DMS79 (cell line): ENCODE measurements at places on chromosomes 12 and 14.

DNA sequence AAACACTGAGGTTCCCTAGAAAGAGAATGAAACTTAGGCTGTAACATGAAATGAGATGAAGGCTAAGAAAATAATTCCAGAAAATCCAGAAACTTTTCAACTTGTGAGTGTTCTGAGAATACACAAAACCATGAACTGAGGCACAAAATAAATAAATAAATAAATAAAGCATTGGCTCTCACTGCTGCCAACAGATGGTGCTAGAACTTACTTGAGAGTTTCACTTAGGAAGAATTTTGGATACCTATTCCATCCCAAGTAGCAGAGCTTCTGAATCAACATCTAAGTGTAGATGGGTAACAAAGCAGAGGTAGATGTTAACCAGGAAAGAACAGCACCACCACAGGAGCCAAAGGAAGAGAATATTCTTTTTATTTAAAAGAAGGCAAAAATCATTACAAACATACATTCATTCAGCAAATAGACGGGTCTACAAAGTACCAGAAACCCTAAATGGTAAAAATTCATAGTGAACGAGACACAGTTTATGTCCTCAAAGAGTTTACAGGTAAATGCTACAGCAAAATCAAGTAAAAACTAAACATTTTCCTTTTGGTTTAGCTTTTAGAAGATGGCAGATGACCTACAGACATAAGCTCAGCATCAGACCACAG is 16.7 kb downstream of the EPS8 start:
- no peak for DNase-seq

- DNase-seq: no peak
Observed at GRCh38 chr12:54571193-54572188, 17.0 kb downstream of the PPP1R1A start.

GRCh38 chr14:102055181-102055901 is 31.5 kb downstream of the HSP90AA1 start:
- DNase-seq: no peak

DNA sequence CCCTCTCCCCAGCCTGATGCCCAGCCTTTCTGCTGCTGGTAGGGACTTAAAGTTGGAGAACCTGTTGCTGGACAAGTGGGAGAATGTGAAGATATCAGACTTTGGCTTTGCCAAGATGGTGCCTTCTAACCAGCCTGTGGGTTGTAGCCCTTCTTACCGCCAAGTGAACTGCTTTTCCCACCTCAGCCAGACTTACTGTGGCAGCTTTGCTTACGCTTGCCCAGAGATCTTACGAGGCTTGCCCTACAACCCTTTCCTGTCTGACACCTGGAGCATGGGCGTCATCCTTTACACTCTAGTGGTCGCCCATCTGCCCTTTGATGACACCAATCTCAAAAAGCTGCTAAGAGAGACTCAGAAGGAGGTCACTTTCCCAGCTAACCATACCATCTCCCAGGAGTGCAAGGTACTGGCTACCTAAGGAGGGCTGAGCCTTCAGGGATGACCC is 1.6 kb downstream of the TSSK4 start:
- no peak for DNase-seq

DNA sequence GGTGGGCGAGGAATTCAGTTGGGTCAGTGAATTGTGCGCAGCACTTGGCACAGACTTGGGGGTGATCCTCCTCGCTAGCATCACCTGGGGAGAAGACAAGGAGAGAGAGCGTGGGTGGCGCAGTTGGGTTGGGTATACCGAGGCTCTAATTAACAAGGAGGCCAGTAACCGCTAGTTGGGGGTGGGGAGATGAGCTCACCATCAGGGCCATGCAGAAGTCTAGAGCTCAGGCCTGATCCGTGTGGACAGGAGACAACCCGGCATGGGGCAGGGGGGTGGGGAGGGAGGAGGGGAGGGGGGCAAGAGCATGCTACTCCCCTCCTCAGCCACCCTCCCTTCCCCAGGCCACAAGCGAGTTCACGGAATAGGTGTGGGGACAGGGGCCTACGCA is 580 bp downstream of the SALL2 start:
- no peak for DNase-seq

DNA sequence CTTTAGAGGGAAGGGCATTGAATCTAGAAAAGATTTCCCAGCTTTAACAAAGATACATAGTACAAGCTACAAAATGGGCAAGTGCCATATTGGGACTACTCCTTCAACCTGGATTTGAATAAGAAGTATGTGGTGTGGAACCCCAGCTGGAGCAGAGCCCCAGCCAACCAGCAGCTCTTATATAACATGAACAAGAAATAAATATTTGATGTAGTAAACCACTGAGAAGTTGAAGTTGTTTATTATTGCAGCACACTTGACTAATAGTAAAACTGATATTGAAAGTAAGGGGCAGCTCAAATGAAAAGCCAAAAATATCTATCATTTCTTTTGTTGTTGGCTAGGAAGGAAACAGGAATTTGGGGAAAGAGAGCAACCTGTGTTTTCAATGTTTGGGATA is 701.8 kb downstream of the TMTC2 start:
- DNase-seq: no peak

DNA sequence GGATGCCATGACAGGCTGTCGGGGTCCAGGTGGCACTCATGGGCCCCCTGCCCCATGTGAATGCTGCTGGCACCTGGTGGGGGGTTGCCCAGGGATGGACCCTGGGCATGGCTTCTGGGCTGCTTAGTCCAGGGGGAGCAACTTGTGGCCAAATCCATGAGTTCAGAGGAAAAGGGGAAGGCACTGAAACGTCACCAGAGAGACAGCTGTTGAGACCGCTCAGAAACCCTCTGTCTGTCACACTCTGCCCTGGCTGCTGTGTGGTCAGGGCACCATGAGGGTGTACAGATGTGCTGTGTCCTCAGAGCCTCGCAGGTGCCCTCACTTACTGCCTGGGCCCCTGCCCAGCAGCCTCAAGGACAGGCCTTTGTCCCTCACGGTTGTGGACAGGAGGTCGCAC is 9.4 kb downstream of the CLBA1 start:
- no peak for DNase-seq
